ENCODE measurements at places on chromosomes 6 and 20.

- DNase-seq = no peak
Observed at GRCh38 chr6:88263591-88263990, 97.4 kb upstream of the CNR1 start.

DNA sequence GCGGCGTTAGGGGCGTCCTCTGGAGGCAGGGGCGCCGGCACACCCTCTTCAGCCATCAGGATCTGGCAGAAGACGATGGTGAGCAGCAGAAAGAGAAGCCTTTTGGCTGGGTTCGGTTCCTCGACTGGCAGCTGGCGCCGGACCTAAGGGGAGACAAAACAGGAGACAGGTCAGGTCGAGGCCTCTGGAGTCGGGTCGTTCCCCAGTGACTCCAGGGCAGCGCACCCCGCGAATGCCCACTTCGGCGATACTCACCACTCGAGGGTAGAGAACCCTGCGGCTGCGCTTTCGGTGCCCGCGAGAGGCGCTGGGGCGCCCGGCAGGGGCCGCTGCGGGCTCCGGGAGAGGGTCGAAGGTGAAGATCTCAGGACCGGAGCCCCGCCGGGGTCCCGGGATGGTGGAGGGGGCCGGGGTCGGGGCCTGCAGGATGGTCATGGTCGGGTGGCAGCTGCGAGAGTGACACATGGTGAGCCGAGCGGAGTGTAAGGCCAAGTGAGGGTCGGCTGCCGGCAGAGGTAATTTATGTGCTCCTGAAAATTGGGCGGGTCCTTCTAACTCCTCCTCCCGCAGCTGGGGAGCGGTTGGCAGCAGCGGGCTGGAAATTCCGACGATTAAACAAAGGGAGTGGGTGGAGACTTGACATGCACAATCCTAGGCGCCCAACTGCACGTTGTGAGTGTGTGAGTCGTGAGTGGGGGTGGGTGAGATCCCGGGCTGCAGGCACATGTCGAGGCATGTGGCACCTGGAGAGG is at the start of gene IER3:
Gene IER3, minus strand, starts transcription at position 494 of the 752 bp plus-strand sequence. Its CDS starts 29 bp downstream, at position 465.
- DNase-seq = peak; percentile 60

DNA sequence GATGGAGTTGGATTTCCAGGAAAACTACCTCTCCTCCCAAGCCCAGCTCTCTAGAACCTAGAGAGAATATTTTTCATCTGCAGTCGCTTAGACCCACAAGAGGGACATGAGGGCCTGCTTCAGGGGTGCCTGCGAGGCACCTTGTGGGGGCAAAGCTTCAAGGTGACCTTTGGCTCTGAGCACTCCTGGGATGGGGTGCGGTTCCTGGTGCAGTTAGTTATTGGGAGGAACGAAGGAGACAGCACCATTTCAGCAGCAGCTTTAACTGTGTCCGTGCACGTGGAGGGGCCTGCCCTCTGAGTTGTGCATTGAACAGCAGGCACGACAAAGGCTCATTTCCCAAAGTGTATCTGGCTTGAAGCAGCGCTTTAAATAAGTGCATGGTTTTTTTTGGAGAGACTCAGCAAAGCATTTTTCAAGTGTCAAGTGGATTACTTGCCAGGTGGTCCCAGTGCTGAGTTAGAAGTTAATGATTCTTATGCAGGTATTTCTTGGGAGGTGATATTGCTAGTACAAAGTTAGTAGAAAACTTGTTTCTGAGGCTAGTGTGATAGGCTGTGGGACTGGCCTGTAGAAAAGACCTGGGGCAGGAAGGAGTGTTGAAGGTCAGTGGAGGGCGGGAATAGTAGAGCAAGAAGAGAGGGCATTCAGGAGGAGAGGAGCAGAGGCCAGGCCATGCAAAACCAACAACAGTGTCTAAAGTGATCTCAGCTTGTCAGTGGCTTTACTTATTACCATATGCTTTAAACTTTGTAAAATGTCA is 3.8 kb downstream of the IGF2R start:
- DNase-seq = no peak

DNA sequence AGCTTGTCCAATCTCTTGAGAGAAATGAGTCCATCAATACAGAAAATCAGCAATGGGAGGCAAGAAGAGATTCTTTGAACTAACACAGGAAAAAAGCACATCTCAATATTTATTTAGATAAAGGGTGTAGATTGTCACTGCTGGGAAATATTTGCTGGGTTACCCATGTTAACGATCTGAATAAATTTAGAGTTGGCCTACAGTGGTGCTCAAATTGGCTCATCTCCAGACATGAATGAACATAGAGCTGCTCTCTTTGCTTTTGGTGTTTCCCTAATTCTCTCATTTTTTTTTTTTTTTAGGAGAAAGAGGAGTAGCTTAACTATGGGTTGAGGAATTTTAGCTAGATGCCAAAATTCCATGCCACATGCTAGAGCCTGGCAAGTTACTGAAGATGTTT is 471.2 kb downstream of the PKHD1 start:
- DNase-seq = no peak

- no peak for DNase-seq
Observed at GRCh38 chr6:113149511-113149910, 707.6 kb upstream of the MARCKS start.

DNA sequence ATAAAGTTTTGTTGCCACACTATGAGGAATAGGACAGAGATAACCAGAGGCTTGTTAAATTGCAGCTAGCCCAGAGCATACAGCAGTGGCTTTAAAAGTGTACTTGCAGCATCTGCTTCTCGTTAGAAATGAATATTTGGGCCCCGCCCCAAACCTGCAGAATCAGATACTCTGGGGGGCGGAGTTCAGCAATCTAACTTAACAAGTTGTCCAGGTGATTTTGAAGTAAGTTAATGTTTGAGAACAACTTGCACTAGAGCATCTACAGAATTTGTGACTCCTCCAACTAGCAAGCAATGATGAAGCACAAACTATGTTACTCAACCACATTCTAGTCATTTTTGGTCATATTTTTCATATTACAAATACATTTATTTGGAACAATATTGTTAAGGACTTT is 10.6 kb upstream of the SUPT3H start:
- DNase-seq = no peak

- no peak for DNase-seq
Observed at GRCh38 chr6:133504761-133505160, 263.6 kb downstream of the EYA4 start.

DNA sequence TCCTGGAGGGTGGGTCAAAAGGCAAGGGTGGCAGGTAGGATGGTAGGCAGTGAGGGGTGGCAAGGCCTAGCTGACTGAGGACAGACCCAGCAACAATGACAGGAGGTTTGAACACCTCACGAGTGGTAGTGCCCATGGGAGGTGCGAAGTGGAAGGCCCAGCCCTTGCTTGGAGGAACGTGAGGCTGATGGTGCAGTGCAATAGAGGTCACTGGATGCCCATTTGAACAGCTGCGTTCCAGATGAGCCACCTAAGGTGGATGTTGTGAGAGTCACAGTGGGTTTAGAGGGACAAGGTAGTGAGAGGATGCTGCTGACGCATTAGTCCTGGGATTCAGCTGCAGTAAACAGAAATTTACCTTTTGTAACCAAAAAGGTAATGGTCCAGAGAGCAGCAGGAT is 15.6 kb downstream of the TMEM74B start:
- no peak for DNase-seq

- no peak for DNase-seq
Observed at GRCh38 chr6:170178561-170179477, 112.1 kb downstream of the DLL1 start.

DNA sequence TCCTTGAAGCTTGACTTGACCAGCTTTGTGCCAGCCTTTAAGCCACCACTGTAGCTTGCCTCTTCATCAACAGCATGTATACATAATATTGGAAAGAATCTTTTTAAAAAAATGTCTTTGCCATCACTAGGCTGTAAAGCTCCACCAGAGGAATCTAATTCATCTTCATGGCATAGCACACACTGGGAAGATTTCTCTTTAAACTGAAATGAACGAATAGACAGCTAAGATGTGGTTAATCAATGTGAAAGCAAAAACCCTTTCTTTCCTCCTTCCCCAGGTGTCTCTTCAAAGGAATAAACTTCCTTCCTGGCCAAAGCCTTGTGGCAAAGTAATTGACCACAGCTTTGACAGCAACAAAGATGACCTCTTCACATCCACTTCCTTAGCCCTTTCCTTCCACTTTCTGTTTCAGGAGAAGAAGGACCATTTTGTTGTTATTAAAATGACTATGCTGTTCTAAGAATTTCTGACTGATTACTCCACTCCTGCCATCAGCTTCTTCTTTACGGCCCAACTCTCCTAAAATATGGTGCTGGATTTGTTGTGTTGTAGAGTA is 428.7 kb upstream of the SOX4 start:
- no peak for DNase-seq

DNA sequence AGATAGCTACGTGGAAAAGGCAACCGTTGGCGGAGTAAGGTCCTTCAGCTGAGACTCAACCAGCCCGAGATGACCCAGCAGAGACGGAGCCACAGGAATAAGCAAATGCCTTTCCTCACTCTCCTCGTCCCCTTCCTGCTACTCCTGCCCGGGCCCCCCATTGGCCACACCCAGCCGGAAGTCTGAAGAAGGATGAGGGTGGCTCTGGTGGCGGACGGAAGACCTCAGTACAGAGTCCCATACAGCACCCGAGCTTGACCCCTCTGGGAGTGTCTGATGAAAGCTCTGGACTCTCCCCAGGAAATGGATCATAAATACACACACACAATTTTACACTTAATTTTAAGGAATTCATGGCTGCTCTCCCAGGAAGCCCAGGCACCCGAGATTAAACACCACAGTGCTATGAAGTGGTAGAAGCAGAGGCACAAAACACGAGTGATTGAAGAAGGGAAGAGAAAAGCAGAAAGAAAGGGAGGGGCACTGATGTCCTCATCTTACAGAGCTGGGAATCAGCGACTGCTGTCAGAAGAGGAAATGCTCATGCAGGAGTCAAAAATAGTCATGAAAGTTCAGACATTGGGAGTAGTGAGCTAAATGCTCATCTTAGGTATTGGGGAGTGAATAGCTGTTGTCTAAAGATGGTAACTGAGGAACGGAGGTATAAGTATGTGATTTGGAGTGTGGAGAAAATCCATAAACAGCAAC is 125.6 kb downstream of the BANF2 start:
- DNase-seq = no peak

- no peak for DNase-seq
Observed at GRCh38 chr20:60215816-60216730, 257.9 kb downstream of the CDH26 start.

DNA sequence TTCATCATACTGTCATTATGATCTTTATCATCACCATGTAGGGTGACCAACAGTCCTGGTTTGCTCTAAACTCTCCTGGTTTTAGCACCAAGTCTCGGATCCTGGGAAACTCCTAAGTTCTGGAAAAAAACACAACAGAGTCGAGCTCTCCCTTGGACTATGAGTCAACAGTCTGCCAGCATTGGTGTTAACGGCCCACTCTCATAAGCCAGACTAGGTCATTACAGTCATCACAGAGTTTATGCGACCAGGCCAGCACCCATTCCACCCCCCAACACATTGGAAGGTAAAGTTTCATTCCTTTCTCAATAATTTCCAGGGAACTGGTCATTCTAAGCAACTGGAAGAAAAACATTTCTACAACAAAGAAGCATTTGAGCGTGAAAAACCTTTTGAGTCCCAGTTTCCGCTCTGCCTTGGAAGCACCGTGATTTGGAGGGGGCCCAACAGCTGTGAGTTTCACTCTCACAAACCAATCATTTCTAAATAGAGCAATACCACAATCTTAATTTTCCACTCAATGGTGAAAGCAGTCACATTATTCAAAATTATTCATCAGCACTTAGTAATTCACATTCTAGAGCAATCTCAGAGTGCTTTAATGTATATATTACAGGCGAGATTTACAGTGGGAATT is 445.0 kb downstream of the CDH26 start:
- DNase-seq = no peak

DNA sequence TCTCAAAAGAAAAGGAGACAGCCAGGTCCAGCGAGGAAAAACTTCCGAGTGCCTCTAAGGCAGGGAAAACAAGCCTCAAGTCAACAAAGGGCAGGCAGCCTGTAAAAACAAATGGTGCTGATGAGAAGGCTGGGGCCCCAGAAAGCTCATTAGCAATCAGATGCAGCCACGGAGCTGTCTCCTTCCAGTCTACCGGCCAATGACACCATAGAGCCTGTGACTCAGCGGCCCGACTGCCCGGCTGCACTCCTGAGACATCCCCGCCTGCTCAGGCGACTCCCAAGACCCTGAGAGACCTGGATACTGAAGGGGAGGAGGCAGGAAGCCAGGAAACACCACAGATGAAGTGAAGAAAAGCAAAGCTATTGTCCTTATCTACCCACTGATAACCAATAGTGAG is 120.1 kb upstream of the HDDC2 start:
- DNase-seq = no peak

GRCh38 chr6:356828-357251 is 34.7 kb upstream of the IRF4 start:
- no peak for DNase-seq

- DNase-seq = no peak
Observed at GRCh38 chr6:98782772-98783171, 51.6 kb upstream of the POU3F2 start.

DNA sequence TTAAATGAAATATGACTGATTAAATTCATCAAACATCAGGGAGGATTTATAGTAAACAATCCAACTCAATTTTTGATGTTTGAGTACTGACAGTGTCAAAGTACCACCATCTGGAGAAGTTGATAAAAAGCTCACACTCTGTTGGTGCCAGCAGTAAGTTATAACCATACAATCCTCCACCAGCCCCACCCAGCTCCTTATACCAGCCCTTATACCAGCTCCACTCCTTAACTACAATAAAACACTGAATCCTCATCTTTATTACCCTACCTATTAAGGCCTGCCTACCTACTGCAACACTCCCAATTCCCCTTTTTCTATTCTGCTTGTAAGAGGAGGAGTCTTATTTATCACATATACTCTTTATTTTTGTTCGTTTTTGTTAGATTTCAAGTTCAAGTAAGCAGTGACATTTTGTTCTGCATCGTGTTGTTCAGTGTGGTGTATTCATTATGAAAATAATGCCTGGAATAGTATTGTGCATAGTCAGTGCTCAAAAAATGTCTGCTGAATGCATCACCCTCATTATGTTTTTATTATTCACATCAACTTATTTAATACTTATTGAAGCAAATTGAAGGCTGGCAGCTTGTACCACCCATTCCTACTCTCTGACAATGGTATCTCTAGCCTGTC is 954.7 kb upstream of the ADGRB3 start:
- no peak for DNase-seq

- DNase-seq = no peak
Observed at GRCh38 chr6:158815907-158816306, 3.3 kb downstream of the EZR start.

DNA sequence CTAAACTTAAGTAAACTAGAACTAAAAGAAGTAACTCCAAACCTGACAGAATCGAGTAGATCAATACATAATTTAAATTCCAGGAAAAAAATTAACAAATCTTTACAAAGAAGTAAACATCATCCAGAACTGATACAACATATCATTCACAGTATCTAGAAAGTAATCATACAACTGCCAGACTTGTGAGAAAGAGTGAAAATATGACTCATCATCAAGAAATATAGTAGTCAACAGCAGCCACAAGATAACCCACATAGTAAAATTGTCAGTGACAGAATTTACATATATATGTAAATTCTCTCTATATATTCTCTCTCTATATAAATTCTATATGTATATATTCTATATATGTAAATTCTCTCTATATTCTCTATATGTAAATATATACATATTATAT is 242.8 kb upstream of the RGS17 start:
- no peak for DNase-seq
